Dermis lymphatic vessel endothelial cell (primary cell): ENCODE measurements at places on chromosomes 1 and 21. TPM values are rescaled to one million over a fixed set of nuclear protein-coding genes. Genes with fewer than 3 reads are reported as not detected.

Gene ACTA1
- not detected in 2 replicates for total RNA-seq

Gene DENND2C
- 8.8 and 9.2 TPM in 2 replicates for total RNA-seq

Gene NBL1
- total RNA-seq = 135 and 198 TPM in 2 replicates

Gene DYNLT5
- 0.43 and 1.1 TPM in 2 replicates for total RNA-seq

Gene SDC3
- total RNA-seq = 43.4 and 47.8 TPM in 2 replicates

Gene BRDT
- not detected in 2 replicates for total RNA-seq

Gene NPPB
- not detected in 2 replicates for total RNA-seq

Gene NOS1AP
- total RNA-seq = under 0.01 TPM in 1 of 2 replicates, not detected in the other

Gene SUMO3
- 78.0 and 81.8 TPM in 2 replicates for total RNA-seq

Gene AIM2
- not detected in 2 replicates for total RNA-seq

Gene RGS13
- not detected in 2 replicates for total RNA-seq

Gene CSTB
- total RNA-seq = 15.0 and 26.7 TPM in 2 replicates

Gene GNG4
- 0.33 and 0.43 TPM in 2 replicates for total RNA-seq

Gene KMO
- total RNA-seq = not detected in 2 replicates

Gene AK2
- total RNA-seq = 69.0 and 74.4 TPM in 2 replicates

Gene ACBD3
- total RNA-seq = 32.9 and 34.6 TPM in 2 replicates

Gene LIN28A
- not detected in 2 replicates for total RNA-seq

Gene ATP1A4
- total RNA-seq = not detected in 2 replicates

Gene SERPINC1
- total RNA-seq = 0.22 TPM in 1 of 2 replicates, not detected in the other

Gene DUSP10
- total RNA-seq = 5.7 and 7.6 TPM in 2 replicates

Gene EPHA10
- total RNA-seq = under 0.01 TPM in 2 replicates
